ENCODE measurements at places on chromosomes 5 and 9.

- no peak for DNase-seq
Measured at GRCh38 chr5:2631758-2632157, 119.7 kb downstream of the IRX2 start.

- no peak for DNase-seq
Measured at GRCh38 chr9:95090023-95090791, 227.3 kb downstream of the FANCC start.

DNA sequence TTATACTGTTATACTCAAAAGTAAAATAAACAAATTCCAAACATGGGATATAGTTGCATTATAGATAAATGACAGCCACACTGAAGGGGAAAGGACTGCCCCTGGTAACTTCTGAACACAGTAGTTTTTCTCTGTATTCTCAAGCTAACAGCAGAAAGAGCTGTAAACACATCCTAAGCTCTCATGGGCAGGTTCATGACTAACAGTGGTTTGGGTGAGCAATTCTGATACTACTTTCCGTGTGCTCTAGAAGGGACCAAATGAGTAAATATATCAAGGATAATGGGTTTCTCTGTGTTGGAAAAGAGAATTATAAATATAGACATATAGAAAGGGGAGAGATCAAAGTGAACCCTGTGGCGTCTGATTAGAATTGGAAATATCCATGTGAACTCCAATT is 2.2 kb upstream of the LCN6 start:
- DNase-seq: no peak

DNA sequence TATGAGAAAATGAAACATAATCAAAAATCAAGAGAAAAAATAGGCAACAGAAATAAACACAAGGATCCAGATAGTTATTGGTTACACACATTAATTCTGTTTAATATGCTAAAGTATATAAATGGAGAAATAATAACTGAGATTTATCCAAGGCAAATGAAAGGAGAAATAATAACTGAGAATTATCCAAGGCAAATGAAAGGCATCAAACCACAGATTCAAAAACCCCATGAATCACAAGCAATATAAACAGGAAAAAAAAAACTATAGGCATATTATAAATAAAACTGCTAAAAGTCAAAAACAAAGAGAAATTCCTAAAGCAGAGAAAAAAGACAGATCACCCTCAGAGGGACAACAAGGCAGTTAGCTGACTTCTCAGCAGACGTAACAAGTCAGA is 10.9 kb downstream of the DUSP1 start:
- DNase-seq: no peak

DNA sequence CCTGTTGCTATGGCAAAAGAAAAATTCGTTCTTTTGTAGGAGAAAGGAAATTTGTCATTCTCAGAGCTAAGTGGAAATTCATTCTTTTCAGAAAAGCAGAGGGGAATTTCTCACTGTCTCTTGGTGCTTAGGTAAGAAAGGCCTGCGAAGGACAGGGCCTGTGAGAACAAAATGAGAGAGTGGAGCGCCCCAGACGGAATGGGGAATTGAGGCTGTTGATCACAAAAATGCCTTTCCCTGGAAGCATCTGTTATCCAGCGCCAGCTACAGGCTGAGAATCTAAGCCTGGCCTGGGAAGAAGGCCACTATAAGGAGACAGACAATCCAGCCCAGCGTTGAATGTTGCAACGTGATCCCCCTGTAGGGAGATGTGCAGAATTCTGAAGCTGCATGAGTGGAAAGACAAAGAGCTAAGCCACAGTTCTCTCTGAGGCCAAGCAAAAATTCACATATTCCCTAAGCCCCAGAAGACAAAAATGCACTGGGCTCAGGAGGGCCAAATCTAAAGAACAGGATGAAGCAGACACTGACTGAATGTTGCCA is 44.8 kb upstream of the CLK4 start:
- no peak for DNase-seq

GRCh38 chr9:138112791-138113600 is 235.4 kb downstream of the CACNA1B start:
- DNase-seq: no peak

DNA sequence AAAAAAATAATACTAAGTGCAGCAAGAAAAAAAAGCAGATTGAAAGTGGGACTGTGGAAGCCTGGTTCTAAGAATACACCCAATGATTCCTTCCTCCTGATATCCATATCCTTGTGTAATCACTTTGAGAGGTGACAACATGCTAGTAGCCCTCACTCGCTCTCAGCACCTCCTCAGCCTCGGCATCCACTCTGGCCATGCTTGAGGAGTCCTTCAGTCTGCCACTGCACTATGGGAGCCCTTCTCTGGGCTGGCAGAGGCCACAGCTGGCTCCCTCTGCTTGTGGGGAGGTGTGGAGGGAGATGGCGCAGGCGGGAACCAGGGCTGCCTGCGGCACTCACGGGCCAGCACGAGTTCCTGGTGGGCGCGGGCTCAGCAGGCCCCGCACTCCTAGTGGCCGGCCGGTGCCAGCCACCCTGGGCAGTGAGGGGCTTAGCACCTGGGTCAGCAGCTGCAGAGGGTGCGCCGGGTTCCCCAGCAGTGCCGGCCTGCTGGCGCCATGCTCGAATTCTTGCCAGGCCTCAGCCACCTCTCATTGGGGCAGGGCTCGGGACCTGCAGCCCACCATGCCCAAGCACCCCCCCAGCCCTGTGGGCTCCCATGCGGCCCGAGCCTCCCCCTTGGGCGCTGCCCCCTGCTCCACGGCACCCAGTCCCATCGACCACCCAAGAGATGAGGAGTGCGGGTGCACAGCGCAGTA is 24.5 kb upstream of the SELENOP start:
- no peak for DNase-seq

- DNase-seq: peak; percentile 16
Measured at GRCh38 chr9:133731876-133732638, 6.1 kb downstream of the SARDH start.

DNA sequence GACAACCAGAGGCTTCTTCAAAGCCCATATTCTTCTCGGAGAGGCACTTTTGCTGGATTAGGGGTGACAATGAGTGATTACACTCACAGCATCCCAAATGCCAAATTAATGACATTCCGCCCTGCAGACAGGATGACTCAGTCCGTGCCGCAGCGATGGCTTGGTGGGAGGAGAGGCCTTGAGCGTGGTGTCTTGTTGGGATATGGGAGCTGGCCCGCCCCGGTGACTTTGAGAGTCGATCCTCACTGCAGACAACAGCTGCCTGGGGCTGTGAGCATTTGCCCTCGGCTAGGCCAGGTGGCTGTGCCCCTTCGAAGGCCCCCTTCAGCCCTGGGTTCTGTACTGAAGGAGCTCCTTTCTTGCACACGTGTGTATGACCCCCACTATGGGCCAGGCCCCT is 29.8 kb downstream of the OLFM1 start:
- no peak for DNase-seq

- DNase-seq: no peak
Measured at GRCh38 chr5:172554562-172554961, 86.5 kb upstream of the NEURL1B start.

- no peak for DNase-seq
Measured at GRCh38 chr9:111231801-111232580, 98.0 kb downstream of the OR2K2 start.

DNA sequence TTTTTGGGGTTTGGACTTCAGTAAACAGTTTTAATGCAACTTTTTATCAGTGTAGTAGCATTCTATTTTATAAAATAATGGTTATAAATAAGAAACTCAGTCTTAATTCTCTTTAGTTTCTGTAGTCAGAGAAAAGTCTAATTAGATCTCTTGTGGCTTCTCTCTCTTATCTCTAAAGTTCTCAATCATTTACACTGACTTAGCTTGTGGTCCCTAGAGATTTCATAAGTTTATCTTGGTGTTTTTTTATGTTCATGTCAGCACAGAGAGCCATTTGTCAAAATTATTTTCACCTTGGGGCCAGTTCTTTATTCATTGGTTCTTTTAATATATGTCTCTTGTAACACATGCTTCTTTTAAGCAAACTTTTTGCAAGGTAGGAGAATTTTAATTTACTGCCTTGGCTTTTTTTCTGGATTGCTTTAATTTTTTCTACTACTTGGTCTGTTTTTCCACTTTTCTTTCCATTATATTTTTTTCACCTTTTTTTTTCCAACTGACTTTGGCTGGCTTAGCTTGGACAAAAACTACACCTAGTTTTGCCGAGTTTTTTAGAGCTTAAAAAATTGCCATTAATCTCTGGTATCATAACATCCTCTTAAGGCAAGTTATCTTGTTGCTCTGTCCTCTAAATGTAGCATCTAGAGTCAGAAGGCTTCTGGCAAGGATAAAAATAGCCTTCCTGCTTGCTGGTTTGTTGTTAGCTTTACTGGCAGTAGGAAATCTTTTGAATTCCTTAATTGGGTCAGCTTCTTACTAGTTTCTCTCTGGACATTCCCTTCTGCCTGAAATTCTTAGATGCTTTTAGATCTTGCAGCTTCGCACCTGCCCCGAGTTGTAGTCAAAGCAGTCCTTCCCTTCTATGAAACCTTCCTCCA is 35.3 kb downstream of the CPEB4 start:
- no peak for DNase-seq

DNA sequence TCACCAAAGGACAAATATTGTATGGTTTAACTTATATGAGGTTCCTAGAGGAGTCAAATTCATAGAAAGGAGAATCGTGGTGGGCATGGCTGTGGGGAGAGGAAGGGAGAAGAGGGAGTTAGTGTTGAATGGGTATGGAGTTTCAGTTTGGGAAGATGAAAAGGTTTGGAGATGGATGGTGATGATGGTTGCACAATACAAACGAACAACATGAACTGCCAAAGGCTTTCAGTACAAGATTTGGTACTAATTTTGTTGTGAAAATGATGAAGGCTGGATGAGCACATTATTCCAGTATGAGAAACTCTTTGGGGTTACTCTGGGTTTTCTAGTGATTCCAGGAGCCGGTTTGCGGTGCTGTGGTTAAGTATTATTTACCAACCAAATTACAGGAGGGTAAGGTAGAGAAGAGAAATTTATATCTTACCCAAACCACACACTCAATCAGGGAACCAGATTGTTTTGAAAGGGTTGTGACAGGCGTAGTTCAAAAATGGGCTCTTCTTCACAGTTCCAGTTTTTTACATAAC is 112.0 kb upstream of the TBC1D2 start:
- DNase-seq: no peak

DNA sequence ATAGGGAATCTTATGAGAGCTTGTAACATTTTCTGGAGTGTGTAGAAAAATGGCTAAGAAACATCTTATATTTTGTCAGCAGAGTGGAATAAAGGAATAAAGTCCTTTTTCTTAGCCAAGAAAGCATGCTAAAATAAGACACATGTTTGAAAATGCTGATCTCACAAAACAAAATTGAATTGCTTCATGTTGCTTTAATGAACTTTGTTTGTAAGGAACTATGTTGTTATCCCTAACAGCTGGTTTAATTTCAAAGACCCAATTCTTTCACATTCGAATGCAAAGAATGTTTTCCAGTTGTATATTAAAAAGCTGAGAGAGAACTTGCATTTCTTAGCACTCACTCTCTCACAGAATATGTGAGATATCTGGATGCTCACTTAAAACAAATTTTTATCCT is 107.6 kb downstream of the MUSK start:
- no peak for DNase-seq

DNA sequence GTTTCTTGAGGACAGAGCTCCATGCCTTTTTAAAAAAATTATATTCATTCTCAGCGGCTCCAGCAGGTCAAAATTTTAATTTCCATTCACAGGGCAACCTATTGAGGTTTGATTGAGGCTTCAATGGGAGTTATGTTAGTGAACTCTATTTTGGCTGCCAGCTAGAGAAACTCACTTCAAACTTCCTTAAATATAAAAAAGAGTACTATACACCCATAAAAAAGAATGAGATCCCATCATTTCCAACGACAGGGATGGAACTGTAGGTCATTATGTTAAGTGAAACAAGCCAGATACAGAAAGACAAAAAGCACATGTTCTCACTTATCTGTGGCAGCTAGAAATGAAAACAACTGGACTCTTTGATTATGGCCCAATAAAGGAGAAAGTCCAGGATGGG is 176.8 kb upstream of the IL12B start:
- DNase-seq: no peak

DNA sequence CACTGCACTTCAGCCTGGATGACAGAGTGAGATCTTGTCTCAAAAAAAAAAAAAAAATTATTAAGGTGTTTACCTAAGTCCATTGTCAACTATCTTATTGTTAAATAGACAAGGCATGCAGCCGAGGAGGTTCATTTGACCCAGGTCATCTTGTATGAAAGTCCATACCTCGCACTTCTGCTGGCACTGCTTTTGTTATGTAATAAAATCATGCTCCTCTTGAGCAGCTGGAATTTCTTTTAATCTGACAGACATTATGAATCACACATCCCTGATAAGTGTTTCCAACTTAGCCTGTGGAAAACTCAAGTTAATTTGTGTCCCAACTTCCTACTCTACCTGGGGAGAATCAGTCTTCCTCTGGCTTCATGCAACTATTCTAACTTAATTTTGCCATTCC is 315.6 kb upstream of the KLF4 start:
- DNase-seq: no peak

DNA sequence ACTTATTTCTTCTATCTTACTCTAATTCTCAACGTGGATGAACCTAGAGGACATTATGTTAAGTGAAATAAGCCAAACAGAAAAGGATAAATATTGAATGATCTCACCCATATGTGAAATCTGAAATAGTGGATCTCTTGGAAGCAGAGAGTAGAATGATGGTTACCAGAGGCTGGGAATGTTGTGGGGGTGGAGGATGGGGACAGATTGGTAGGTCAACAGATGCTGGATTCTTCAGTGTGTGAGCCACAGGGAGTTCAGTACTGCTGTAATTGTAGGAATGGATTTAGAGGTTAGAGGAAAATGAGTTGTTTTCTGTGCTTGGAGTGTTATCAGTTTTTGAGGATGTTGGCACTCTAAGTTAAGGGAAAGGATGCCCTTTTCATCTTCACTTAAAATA is 190.6 kb downstream of the FBXL7 start:
- no peak for DNase-seq

DNA sequence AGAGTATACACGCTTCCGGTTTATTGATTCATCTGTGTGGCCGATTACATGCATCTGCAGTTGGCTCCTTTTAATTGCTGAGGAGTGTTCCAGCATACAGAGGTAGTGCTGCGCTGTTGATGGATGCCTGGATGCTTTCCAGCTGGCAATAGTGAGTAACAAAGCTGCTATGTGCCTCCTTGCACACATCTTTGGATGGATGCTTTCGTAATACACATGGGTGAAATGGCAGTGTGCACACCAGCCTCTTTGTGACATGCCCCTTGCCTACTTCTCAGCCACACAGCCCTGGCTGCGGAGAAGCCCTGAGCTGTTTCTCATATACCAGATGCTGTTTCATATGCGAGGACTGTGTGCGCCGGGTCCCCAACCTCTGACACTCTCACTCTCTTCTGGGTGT is 151.0 kb downstream of the GADD45G start:
- no peak for DNase-seq

DNA sequence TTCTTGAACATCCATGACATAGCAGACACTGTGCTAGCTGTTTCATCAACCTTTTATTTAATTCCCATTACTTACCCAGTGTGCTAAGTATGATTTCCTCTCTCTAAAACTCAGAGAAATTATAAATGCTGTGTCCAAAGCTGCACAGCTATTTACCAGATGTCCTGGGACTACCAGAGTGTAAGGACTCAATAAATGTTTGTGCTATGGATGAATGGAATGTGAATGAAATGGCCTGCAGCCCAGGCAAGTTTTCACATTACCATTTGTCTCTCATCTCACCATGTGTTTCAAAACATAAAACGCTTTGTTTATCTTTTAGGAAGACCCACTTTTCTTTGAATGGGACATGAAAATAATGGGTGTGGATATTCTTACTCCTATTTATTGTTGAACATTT is 96.2 kb downstream of the ARHGEF28 start:
- DNase-seq: no peak

GRCh38 chr9:14106699-14107098 is 207.2 kb downstream of the NFIB start:
- DNase-seq: no peak
